ENCODE measurements at places on chromosomes 13 and 19. TPM values are rescaled to one million over a fixed set of nuclear protein-coding genes. Genes with fewer than 3 reads are reported as not detected.

The DCAF15 gene
- 19.3 TPM for total RNA-seq

The CAPNS1 gene
- total RNA-seq: 666 TPM

The GSX1 gene
- total RNA-seq: not detected

The ZNF780A gene
- 14.0 TPM for total RNA-seq

The SLC15A1 gene
- total RNA-seq: not detected

The FAM216B gene
- not detected for total RNA-seq

The C5AR1 gene
- 4.7 TPM for total RNA-seq

The MEDAG gene
- total RNA-seq: not detected

The VSTM1 gene
- not detected for total RNA-seq

The PROSER1 gene
- total RNA-seq: 53.4 TPM

The POU4F1 gene
- total RNA-seq: not detected

The ZNF208 gene
- total RNA-seq: not detected

The ZNF66 gene
- 2.4 TPM for total RNA-seq

The OR7D2 gene
- total RNA-seq: not detected

The ZNF99 gene
- not detected for total RNA-seq

The RETN gene
- total RNA-seq: not detected

The ZNF776 gene
- 9.9 TPM for total RNA-seq

The TMPRSS9 gene
- not detected for total RNA-seq

The CGB8 gene
- total RNA-seq: not detected

The C19orf12 gene
- total RNA-seq: 20.2 TPM

The ZNF468 gene
- total RNA-seq: 18.7 TPM

The CGB3 gene
- total RNA-seq: not detected

The FUT6 gene
- total RNA-seq: not detected

The ZNF235 gene
- total RNA-seq: 2.7 TPM

The ZNF444 gene
- 28.1 TPM for total RNA-seq

The PBX4 gene
- total RNA-seq: not detected

The SULT2B1 gene
- total RNA-seq: not detected

The NTF4 gene
- 7.8 TPM for total RNA-seq

The SYCN gene
- total RNA-seq: not detected

The TMEM161A gene
- total RNA-seq: 36.1 TPM

The SELENOV gene
- total RNA-seq: not detected

The CBY2 gene
- not detected for total RNA-seq

The DCT gene
- total RNA-seq: 0.07 TPM

The PVR gene
- 141 TPM for total RNA-seq

The IFI30 gene
- total RNA-seq: 9.1 TPM

The EDDM13 gene
- not detected for total RNA-seq

The FAM83E gene
- 0.89 TPM for total RNA-seq

The CYP4F8 gene
- not detected for total RNA-seq

The NAPA gene
- 73.2 TPM for total RNA-seq

The C1QTNF9B gene
- total RNA-seq: not detected

The SOHLH2 gene
- total RNA-seq: 1.2 TPM

The VSTM2B gene
- not detected for total RNA-seq

The IL17D gene
- total RNA-seq: 0.54 TPM

The PRR22 gene
- total RNA-seq: 6.4 TPM

The CGB1 gene
- not detected for total RNA-seq

The ATP7B gene
- 5.3 TPM for total RNA-seq

The TTYH1 gene
- total RNA-seq: not detected

The CEACAM16 gene
- total RNA-seq: not detected

Measured in MCF 10A (cell line).